ENCODE measurements at places on chromosomes 11 and 22.

- DNase-seq, result no peak
- H3K27me3 ChIP-seq, result no peaks in the 10 kb centered on the region
- peak overlapping the region; percentile 57 for H3K27ac ChIP-seq
- no peaks in the 10 kb centered on the region for H3K36me3 ChIP-seq
Measured at GRCh38 chr22:30397656-30398635, 1.1 kb downstream of the SEC14L2 start.

GRCh38 chr22:20272174-20272573, 4.1 kb upstream of the RTN4R start:
- no peak overlapping the region for H3K4me3 ChIP-seq
- H3K4me1 ChIP-seq, result peaks cover 11% of the 10 kb centered on the region
- H3K27me3 ChIP-seq, result no peaks in the 10 kb centered on the region
- DNase-seq, result no peak
- H3K27ac ChIP-seq, result no peak overlapping the region

DNA sequence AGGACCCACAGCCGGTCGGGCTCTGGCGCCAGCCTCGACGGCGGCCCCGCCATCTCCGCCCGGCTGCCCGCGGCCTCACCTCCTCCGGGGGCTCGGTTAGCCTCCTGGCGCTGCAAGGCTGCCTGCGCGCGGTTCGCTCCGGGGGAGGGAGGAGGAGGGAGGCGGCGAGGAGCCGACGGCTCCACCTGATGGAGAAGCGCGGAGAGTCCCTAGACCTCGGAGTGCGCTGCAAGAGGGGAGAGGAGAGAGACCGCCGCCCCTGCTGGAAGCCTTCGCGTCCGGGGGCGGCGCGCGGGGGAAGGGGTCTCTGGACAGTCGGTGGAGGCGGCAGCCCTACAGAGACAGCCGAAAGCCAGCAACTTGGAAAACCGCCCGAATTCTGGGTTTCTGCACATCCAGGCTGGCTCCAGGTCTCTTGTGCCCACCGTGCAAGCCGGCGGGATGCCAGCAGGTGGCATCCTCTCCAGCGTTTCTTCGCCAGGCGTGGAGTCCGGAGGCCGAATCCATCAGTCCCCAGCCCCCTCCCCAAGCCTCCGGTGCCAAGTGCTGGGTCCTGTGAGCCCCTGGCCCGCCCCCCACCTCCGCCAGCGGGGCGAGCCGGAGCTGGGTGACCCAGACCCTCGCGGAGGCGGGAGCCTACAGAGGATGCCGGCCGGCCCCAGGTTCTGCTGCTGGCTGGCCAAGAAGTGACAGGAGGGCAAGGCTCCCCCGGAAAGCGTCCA, 2.9 kb upstream of the KIRREL3 start:
- no peaks in the 10 kb centered on the region for H3K4me1 ChIP-seq
- no peaks in the 10 kb centered on the region for H3K27me3 ChIP-seq
- no peak overlapping the region for H3K27ac ChIP-seq
- H3K36me3 ChIP-seq, result no peaks in the 10 kb centered on the region
- DNase-seq, result no peak

GRCh38 chr22:46224044-46224897, 25.8 kb downstream of the CDPF1 start:
- H3K4me3 ChIP-seq, result no peak overlapping the region
- H3K4me1 ChIP-seq, result no peaks in the 10 kb centered on the region
- H3K36me3 ChIP-seq, result no peaks in the 10 kb centered on the region
- DNase-seq, result no peak
- no peak overlapping the region for H3K27ac ChIP-seq

GRCh38 chr11:123371506-123372297, 58.4 kb upstream of the GRAMD1B start:
- no peak overlapping the region for H3K27ac ChIP-seq
- H3K4me3 ChIP-seq, result no peak overlapping the region
- peaks cover 28% of the 10 kb centered on the region for H3K27me3 ChIP-seq
- no peaks in the 10 kb centered on the region for H3K36me3 ChIP-seq
- no peaks in the 10 kb centered on the region for H3K4me1 ChIP-seq

GRCh38 chr22:17964643-17965042, 59.7 kb downstream of the MICAL3 start:
- H3K27ac ChIP-seq, result no peak overlapping the region
- H3K4me3 ChIP-seq, result no peak overlapping the region
- no peaks in the 10 kb centered on the region for H3K27me3 ChIP-seq
- DNase-seq, result no peak

DNA sequence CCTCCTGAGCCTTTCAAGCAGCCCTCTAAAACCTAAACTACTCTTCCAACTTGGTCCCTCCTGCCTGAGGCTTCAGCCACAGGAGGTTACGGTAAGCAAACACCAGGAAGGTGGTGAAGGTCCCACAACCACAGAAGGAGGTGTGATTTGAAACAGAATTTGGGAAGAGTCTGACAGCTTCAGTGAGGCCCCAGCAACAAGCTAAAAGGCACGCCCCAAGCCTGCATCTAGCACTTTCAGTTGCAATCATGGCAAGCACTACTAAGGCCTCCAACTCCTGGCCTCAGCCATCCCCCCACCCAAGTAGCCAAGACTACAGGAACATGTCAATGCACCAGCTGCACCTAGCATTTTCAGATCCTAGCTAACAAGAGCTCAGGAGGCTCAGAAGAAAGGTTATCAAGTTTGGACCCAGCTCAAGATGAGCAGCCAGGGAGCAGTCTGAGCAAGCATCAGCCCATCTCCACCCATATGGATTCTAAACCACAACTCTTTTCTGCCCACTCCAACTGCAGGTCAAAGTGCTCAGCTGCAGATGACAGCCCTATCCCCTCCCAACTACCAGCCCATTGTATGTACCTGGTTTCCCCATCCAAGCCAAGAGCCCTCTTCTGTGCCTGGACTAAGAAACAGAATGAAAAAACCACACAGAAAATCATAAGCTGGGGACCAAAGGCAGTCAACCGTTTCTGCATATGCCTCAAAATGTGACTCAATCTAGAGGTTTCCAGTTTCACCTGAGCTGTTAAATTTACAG, 10.4 kb upstream of the AHNAK start:
- H3K4me3 ChIP-seq, result no peak overlapping the region
- peak overlapping the region; percentile 99 for H3K27ac ChIP-seq
- DNase-seq, result no peak
- peaks cover 9% of the 10 kb centered on the region for H3K36me3 ChIP-seq
- no peaks in the 10 kb centered on the region for H3K27me3 ChIP-seq
- H3K4me1 ChIP-seq, result peaks cover 91% of the 10 kb centered on the region

DNA sequence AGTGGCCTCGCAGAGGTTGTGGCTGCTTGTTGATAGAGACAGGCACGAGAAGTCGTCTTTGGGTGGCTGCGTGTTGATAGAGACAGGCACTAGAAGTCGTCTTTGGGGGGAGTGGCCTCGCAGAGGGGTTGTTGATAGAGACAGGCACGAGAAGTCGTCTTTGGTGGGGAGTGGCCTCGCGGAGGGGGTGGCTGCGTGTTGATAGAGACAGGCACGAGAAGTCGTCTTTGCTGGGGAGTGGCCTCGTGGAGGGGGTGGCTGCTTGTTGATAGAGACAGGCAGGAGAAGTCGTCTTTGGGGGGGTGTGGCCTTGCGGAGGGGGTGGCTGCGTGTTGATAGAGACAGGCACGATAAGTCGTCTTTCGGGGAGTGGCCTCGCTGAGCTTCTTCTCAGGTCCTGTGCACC, 328.8 kb downstream of the TBC1D22A start:
- H3K4me1 ChIP-seq, result peaks cover 9% of the 10 kb centered on the region
- no peaks in the 10 kb centered on the region for H3K27me3 ChIP-seq

GRCh38 chr22:30396871-30397655, at the start of gene SEC14L2:
Gene SEC14L2, plus strand, starts transcription at chr22:30397018. Its CDS starts 99 bp downstream, at chr22:30397117.
- H3K27me3 ChIP-seq, result no peaks in the 10 kb centered on the region
- H3K36me3 ChIP-seq, result no peaks in the 10 kb centered on the region
- peak; percentile 43 for DNase-seq
- H3K4me1 ChIP-seq, result peaks cover 54% of the 10 kb centered on the region
- peak within 1 kb of the TSS; percentile 94 for H3K4me3 ChIP-seq
- peak within 1 kb of the TSS; percentile 57 for H3K27ac ChIP-seq

GRCh38 chr11:86152006-86152862, 83.3 kb upstream of the PICALM start:
- H3K36me3 ChIP-seq, result no peaks in the 10 kb centered on the region
- no peak overlapping the region for H3K27ac ChIP-seq
- no peak for DNase-seq
- no peak overlapping the region for H3K4me3 ChIP-seq

DNA sequence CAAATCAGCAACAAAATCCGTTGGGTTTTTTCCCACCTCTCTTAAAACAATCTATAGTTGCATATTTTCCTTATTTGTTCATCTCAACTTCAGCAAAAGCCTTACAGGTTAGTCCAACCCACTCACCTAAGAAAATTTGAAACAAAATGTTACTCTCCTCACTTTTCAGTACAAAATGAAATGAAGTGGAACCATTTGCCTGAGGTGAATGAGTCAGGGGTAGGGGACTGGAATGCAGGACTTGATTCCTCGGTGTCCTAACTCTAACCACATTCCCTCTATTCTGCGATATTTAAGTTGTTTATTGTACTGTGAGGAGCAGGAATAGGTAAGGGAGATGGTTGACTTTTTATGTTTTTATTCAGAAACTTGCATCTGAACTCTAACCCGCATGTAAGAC, 16.4 kb downstream of the ATP5MG start:
- no peak for DNase-seq
- no peak overlapping the region for H3K4me3 ChIP-seq
- H3K36me3 ChIP-seq, result no peaks in the 10 kb centered on the region
- H3K27me3 ChIP-seq, result no peaks in the 10 kb centered on the region

GRCh38 chr11:100190395-100190794, 496.7 kb upstream of the ARHGAP42 start:
- no peak for DNase-seq
- H3K27me3 ChIP-seq, result no peaks in the 10 kb centered on the region
- no peaks in the 10 kb centered on the region for H3K4me1 ChIP-seq

DNA sequence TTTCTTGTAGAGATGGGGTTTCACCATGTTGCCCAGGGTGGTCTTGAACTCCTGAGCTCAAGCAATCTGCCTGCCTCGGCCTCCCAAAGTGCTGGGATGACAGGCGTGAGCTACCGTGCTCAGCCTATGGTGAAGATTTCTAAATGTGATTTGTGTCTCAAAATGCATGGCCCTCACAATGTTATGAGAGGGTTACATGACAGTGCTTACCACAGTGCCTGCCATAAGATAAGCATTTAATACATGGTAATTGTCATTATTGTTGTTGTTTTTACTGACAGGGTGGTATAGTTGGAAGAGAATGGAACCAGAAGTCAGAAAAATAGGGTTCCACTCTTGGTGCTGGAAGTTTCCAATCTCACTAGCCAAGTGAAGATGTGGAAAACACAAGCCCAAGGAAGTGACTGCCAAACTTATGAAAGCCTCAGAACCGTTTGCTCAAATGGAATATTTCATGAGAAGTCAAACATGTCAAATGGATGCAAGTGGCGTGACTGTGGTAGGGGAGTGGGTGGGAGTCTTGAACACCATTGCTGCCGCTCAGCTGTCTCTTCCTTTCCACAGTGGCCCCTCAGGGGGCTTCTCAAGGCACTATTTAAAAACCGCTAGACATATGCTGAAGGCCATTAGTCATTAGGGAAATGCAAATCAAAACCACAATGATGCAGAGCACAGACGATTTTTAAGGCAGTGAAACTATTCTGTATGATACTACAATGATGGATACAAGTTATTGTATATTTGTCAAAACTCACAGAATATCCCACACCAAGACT, 29.1 kb upstream of the LMO2 start:
- DNase-seq, result no peak
- H3K27me3 ChIP-seq, result peaks cover 6% of the 10 kb centered on the region
- no peak overlapping the region for H3K27ac ChIP-seq
- H3K36me3 ChIP-seq, result no peaks in the 10 kb centered on the region

DNA sequence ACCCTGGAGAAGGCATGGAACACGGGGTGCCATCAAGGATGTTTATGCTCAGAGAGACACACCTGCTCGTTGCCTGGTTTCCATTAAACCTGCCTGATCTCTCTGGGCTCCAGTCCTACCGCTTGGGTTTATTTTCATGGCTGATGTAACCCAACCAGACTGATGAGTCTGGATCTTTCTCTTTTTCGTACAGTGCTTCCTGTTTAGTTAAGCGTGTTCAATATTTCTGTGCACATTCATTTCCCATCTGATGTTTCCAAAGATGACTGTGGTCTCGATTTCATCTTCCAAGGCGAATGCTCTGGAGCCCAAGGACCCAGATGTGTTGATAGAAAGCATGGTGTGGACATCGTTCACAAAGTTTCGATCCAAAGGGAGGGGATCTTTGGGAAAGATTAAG, 84.3 kb downstream of the SNX19 start:
- H3K27ac ChIP-seq, result no peak overlapping the region
- H3K4me1 ChIP-seq, result no peaks in the 10 kb centered on the region
